ENCODE measurements at places on chromosomes 7 and 10.

GRCh38 chr10:131870411-131870810 is 30.4 kb upstream of the PPP2R2D start:
- no peak for DNase-seq

DNA sequence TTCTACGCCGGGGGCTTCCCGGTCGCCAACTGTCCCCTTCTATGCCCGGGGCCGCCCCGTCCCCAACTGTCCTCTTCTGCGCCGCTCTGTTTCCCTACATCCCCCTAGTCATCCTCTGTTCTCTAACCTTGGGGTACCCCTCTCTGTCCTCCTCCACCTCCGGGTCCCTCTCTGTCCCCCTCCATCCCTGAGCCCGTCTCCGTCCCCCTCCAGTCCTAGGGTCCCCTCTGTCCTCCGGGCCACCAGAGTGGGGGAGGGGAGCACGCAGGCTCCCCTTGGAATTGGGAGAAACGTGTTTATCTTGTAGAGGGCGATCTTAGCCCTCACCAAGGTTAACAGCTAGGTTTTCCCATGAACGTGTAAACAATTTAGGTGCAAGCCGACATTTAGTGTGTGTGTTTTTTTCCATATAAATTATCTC is 852 bp upstream of the KLF6 start:
- DNase-seq = no peak

DNA sequence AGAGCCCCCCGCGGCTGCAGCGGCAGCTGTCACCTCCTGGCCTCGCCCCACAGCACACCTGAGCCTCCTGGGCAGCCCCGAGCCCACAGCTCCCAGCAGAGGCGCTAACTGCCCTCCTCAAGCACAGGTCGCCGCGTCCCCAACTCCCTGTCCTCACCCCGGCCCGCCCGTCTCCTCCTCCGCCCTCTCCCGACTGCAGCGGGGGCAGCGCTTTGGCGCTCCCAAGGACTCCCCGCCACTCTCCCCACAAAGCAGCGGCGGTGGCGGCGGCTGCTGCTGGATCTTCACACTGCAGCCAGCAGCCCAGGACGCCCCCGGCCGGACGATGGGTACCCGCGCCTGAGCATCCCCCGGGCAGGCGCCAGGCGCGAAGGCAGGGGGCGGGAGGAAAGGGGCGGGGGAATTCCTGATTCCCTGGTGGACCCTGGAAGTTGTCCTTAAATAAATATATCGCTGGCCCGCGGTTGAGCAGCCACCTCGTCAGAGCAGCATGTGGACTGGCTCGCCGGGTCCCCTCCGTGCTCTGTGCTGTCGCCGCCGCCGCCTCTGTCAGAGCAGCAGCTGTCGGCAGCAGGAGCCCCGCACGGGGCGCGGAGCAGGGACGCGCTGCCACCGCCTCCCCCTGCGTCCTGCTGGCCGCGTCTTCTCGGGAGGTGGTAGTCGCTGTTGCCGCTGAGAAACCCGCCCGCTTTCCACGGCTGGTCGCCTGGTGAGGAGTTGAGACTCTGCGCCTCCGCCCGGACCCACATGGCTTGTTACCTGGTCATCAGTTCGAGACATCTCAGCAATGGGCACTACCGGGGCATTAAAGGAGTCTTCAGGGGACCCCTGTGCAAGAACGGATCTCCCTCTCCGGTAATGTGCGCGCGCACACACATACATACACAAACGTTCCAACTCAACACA is at the start of gene ZNF804B:
Gene ZNF804B, plus strand, starts transcription at position 471 of the 906 bp plus-strand sequence. Its CDS starts 277 bp downstream, at position 748.
- no peak for DNase-seq

DNA sequence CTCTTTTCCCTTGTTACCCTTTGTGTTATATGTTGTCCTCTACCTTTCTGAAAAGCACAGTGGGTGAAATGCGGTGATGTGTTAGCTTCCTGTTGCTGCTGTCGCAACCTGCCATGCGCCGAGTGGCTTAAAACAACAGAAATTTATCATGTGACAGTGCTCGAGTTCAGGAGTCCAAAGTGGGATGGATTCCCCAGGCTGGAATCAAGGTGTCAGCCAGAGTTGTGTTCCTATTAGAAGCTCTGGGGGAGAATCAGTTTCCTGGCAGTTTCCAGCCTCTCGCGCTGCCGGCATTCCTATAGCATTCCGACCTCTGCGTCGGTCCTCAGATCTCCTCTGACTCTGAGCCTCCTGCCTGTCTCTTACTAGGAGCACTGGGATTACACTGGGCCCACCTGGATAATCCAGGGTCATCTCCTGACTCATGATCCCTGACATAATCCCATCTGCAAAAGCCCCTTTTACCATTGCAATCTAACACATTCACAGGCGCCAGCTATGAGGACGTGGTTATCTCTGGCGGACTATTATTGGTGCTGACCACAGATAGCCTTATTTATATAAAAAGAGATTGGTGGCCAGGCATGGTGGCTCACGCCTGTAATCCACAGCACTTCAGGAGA is 207.5 kb downstream of the CUX1 start:
- DNase-seq = no peak

GRCh38 chr7:93923296-93923695 is 1.8 kb downstream of the GNG11 start:
- no peak for DNase-seq

- DNase-seq = no peak
These were observed 49.4 kb downstream of the OR13A1 start for GRCh38 chr10:45265996-45266395.

DNA sequence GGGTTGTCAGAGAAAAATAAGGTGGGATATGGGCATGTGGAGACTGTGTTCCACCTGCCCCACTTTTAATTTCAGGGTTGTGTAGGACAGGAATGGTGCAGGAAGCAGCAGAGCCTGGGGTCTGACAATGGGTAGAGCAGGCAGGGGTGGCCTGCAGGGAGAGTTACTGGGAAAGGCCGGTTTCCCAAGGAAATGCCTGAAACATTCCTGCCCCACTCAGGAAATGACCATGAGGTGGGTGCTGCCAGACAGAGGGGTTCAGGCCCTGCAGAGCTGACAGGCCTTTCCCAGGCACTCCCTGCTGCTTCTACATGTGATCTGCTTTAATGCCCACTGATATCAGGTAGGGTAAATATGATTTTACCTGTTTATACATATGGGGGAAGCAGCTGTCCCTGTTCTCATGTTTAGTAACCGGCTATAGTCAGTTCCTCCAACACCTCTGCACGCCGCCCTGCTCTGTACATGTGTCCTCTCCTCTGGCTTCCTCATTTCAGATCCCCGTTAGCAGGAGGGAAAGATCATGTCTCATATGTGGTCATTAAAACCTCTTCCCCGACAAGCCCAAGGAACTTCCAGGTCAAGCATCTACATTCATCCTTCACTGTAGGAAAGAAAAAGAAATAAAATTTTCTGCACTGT is 118.6 kb upstream of the PRSS58 start:
- no peak for DNase-seq

GRCh38 chr10:76071653-76072365 is 640.4 kb downstream of the LRMDA start:
- no peak for DNase-seq

DNA sequence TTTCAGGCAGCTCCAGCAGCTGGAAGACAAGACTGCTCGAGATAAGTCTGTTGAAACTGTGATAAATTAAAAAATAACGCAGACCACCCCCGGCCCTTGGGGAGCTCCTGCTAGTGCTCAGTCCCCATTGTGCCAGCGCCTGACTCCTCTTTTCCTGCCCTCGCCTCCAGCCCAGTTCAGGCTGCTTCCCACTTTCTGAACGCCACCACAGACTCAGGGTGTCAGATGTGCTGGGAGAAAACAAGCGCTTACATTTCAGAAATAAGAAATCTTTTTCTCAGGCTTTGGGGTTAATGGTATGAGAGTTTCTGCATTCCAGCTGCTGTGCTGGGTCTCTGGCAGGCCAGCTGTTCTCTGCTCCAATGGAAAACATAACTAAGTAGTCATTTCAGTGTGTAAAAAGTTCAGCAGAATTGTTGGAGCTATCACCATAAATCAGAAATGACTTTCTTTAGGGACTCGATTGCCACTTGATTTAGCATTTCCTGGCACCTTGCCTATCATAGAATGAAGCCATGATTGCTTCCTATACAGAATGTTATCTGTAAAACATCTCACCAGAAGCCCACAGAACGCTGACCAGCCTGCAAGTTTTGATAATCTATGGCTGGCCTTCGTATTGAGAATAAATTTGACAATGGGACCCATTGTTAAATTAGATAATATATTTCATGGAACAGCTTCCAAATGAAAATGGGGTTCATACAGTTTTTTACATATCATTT is 257.0 kb upstream of the ZNF32 start:
- DNase-seq = no peak

- no peak for DNase-seq
These were observed 148.4 kb upstream of the AHR start for GRCh38 chr7:17150018-17150417.

DNA sequence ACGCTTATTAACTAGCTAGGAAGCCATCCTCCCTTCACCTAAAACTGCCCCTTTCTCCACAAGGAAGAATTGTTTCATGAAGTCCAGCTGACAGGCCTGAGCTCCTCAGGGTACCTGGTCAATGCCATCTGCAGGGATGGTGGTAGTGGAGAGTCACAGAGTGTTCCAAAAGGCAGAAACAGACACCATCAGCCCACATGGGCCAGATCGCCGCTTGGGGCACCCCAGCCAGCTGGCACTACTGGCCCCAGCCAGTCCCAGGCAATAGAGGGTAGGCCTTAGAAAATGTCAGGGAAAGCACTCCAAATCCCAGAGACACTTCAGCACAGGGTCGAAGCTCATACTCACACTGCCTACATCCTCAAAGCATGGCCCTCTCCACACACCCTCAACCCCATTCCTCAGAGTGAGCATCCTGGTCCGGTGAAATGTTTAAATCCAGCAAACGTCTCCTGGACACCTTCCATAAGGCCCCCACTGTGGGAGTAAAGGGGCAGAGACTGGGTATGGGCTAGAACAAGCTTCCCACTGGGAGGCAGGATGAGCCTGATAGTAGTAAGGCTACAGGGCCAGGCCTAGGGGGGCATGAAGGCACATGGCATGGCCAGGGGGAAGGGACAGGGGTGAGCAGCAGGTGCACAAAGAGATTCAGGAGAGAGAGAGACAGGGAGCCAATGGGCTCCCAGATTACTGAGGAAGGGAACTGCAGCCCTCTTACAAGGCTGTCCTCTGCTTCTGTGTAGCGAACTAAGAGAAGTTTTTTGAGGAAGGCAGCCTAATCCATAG is 1.9 kb downstream of the LRRC20 start:
- DNase-seq = no peak

GRCh38 chr7:105010504-105011130 is 3.4 kb upstream of the KMT2E start:
- no peak for DNase-seq

DNA sequence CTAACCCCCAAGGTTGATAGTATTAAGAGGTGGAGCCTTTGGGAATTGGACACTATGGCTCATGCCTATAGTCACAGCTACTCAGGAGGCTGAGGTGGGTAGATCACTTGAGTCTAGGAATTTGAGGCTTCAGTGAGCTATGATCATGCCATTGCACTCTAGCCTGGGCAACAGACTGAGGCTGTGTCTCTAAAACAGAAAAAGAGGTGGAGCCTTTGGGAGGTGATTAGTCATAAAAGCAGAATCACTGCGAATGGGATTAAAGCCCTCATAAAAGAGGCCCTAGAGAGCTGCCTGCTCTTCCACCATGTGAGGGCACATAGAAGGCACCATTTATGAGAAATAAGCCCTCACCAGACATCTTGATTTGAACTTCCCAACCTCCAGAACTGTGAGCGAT is 81.9 kb downstream of the SKAP2 start:
- no peak for DNase-seq

All from stimulated activated CD8-positive, alpha-beta memory T cell treated with anti-CD3 and anti-CD28 coated beads, Interleukin-4, amount 100 ng/mL, for 1 hour (primary cell).